ENCODE measurements at places on chromosomes 3 and 15. TPM values are rescaled to one million over a fixed set of nuclear protein-coding genes. Genes with fewer than 3 reads are reported as not detected.

DNA sequence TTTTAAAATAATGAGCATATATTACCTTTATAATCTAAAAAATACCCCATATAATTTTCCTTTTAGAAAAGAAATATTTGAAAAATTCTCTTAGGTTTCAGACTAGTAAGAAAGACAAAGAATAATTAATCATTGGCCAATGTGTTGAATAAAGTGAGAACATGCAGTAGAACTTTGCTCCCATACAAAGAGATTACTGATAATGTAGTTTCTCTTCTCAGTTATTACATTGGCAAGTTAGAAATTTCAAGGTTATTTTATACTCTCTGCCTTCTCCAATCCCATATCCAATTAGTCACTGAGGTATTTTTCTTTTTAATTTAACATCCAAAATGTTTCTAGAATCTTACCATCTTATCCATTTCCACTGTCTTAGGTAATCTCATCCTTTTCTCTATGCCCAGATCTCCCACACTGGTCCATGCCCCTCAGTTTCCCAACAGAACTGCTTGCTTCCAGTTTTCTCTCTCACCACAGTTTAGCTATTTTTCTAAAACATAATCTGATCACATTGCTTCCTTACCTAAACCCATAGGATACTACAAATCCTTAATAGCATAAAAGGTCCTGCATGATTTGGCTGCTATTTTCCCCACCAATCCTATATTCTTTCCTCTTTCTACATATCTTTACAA, 10.8 kb downstream of the XRN1 start:
- no peak for DNase-seq

- DNase-seq = no peak
Observed at GRCh38 chr3:136645915-136646314, 106.3 kb downstream of the STAG1 start.

- DNase-seq = no peak
Observed at GRCh38 chr3:197028728-197029510, 698 bp downstream of the MELTF start.

THRB gene
- not detected for total RNA-seq

DNA sequence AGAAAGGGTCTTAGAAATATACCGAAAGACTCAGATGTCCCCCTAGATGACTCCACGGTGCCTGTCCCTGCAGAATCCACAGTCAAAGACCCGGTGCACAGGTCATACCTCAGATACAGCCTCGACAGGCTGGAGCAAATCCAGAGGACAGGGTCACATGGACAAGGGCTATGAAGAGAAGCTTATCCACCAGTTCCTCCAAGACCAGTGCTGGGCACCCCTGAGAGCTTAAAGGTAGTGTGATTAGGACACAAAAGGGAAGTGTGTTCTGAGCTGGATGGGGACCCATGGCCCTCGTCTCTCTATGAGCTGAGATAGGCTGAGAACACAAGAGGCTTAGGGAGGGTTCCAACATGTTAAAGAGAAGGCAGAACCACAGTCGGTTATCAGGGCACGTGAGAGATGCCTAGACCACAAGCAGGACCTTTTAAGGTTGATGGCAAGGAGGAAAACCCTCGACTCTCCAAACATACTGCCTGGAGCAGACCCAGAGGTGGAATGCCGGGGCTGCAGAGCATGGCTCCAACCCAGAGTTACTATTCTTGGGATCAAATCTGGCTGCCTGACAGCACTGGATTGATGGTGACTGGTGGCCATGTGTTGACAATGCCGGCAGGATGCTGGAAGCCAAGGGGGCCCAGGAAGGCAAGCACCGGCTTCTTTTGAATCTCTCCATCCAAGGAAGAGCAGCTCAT, 46.9 kb downstream of the ADCY5 start:
- DNase-seq = no peak

- no peak for DNase-seq
Observed at GRCh38 chr3:36991147-36991546, 1.8 kb downstream of the EPM2AIP1 start.

CAPN3 gene
- 1.9 TPM for total RNA-seq

DNA sequence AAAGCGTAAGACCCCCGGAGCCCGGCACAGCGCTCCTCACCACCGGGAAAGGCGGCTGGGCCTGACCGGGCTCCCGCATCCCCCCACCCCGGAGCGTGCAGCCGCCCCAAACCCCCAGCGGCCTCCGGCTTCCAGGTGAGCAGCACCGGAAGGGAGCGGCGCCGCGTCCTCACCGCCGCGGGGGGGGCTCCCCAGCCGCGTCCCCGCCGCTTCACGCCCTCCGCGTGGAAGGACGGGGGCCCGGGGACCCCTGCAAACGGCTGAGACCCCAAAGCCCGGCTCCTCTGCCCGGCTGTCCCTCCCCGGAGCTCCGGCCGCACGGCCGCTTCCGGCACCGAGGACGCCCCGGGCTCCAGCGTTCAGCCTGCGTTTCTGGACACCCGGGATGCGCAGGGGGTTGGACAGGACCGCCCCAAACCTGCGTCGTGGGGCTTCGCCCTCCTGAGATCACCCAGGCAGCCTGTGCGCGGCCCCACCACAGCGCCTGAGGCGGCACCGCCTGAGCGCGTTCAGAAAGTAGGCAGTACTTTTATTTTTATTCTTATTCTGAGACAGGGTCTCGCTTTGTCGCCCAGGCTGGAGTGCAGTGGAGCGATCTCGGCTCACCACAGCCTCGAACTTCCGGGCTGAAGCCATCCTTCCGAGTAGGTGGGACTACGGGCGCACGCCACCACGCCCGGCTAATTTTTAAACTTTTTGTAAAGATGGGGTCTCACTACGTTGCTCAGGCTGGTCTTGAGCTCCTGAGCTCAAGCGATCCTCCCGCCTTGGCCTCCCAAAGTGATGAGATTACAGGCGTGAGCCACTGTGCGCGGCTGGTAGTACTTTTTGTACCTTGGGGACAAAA, 51.6 kb upstream of the BLM start:
- DNase-seq = peak; percentile 21

DNA sequence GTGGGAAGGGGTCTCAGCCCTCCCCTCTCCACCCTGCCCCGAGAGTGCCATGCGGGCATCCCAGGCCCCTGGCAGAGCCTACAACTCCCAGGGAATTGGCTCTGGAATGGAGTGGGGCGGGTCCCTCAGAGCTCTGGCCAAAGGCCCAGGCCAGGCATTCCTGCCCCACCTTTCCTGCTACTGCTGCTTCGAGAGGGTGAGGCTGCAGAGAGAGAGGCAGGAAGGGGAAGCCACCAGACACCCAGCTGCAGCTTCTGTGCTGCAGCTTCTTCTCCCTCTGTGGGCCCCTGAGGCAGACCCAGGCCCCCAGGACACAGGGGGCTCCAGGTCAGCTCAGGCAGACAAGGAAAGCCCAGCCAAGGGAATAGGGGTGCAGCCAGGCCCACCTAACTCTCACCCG, 2.7 kb downstream of the ALS2CL start:
- no peak for DNase-seq

DNA sequence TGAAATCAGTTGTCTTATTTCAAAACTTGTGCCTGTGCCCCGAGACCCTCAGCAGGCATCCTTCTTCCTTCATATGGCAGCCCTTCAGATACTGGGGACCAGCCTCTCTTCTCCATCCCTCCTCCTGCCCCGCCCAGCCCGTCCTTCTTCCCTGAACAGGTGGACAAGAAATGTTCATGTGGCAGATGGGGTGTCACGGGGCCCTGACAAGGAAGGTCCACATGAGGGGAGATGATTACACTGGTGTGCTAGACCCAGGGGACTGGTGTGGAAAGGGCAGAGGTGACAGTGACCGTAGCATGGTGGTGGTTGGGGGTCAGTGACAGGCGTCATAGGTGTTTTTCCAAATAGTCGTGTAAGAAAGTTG, 150.9 kb downstream of the CHDH start:
- no peak for DNase-seq

GRCh38 chr3:174199696-174200095, 659.4 kb upstream of the NAALADL2 start:
- no peak for DNase-seq

- no peak for DNase-seq
Observed at GRCh38 chr3:183777016-183777618, 48.3 kb downstream of the MAP6D1 start.

GP5 gene
- 0.08 TPM for total RNA-seq

GAP43 gene
- not detected for total RNA-seq

CLEC3B gene
- total RNA-seq = 0.38 TPM

- DNase-seq = no peak
Observed at GRCh38 chr3:140216249-140216648, 281.3 kb downstream of the CLSTN2 start.

DNA sequence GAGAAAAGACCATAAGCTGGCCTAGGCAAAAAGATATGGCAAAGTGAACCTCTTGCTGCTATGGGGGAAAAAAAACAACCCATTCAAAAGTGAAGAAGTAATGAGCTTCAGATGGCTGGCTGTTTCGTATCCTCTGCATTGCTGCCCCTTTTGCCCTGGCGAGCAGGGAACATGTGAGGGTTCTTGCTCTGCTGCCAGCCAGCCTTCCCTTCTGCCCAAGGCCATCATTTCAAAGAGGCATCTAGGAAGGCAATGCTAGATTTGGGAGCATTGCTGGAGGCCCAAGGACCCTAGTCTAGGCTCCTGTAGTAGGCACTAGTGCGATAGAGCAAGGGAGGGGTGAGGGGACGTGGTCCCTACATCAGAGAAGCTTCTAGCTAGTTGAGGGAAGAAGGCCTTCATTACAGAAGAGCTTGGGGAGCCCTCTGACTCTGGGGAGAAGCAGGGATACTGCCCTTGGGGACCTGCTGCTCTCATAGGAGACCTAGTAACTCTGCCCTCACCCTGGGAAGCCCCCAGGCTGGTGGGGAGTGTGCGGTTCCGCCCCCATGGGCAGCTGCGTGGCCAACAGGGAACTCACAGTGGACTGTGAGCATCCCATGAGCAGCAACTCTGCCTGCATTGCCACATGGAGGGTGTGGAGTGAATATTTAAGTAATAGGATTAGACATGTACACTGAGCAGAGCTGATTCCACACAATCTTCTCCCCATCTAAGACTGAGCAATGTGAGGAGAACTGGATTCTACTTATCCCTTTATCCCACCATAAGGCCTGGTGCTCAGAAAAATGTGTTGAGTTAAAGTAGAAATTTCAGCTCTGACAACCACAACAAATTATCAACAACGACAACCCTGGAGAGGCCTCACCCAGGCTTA, 21.3 kb downstream of the ITGA11 start:
- no peak for DNase-seq

GNB4 gene
- total RNA-seq = 1.1 TPM

DNA sequence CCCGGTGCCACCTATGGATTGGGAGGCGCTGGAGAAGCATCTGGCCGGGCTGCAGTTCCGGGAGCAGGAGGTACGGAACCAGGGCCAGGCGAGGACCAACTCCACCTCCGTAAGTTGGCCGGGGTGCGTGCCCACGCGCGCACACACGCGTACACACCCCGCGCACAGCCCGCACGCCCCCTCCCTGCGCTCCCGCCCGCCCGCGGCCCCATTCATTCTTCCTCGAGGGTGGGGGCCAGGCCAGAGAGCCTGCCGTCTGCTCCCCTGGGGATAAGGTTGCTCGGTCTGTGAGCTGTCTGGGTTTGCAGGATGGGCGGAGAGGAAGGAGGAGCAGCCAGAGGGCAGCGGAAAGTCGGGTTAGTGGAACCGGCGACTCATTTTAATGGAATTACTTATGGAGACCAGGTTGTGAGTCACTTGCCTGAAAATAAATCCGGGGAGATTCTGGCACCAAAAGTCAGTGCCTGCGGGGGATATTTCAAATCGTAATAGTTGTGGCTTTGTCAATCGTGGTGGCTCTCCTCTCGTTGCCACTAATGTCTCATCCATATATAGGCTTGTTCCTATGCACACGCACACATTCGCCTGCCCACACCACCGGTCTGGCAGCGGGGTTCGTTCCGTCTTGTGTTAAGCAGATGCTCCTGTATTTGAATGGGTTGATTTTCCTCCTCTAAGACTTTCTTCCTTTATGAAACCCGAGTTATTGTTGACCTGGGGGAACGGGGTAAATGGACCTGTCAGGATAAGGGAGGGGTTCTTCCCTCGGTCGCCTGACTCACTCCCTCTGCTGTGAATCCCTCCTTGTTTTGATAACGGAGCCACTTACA, 223.4 kb upstream of the IL12A start:
- no peak for DNase-seq

SCN5A gene
- not detected for total RNA-seq

GOLGA8N gene
- total RNA-seq = 1.0 TPM

BLM gene
- total RNA-seq = 21.4 TPM

DNA sequence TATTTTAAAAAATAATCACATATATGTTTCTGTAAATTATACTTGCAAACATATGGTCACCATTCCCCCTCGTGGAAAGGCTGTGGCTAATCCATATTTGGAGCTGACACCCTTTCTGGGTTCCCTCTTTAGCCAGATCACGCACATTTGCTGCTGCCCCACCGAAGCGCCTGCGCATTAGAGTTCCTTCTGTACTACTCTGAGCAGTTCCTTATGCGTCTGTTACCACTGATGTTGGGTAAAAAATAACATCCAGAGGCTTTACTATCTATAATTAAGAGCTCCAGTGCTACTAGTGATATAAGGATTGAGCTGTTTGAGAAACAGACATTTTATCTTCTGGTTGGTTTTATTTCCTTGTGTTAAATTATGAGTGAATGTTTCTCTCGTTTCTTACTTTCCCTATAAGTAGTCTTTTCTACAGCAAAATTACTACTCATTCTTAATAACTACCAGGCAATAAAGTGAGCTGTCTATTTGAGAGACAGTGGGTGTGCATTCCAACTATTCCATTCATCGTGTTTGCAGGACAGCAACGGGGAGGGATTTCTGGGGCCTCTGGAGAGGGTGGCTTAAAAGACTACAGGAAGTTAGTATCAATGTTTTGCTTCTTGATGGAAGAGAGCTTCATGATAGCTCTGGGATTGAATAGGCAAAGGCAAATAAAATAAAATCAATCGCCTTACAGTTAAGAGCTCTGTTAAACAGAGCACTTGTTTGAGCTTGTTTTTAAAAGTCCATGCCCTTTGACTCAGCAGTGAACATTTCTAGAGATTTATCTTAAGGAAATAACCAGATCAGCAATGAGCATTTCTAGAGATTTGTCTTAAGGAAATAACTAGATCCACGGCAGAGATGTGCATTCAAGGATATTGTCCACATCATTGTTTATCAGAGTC, 245.2 kb downstream of the CD47 start:
- no peak for DNase-seq

EPHB3 gene
- total RNA-seq = 0.15 TPM

TRH gene
- not detected for total RNA-seq

DIPK2A gene
- 7.3 TPM for total RNA-seq

MIX23 gene
- total RNA-seq = 156 TPM

DNA sequence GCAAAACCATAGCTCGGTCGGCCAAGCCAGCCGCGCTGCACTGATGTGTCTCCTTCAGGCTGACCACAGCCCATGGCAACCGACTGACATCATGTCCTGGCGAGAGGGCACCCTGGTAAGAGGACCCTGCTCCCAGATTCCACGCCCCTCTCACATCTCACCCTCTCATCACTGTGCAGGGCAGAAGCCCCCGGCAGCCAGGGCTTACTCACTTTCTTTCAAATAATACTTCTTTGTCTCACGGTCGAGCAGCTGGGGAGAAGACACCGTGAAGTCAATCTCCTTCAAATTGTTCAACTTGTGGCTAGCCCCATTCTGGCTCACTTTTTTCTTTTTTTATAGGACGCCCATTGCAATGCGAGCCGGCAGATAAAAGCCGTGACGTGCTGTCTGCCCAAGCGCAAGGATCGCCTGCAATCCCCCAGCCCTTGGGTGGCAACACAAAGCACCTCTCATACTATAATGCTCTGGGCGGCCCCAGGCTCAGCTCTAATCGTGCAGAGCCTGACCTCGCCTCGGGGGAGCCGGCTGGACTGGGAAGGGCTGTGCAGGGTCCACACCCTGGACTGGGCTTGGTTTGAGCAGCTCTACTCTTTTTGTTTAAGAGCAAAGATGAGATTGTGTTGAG, 33.6 kb downstream of the VGLL4 start:
- DNase-seq = no peak

GRCh38 chr3:38731522-38731921, 82.0 kb upstream of the SCN5A start:
- no peak for DNase-seq

Data from activated T-cell treated with anti-CD3 and anti-CD28 coated beads, Interleukin-2, amount 50 U/mL, for 4 hours (primary cell).